Activated T-cell treated with anti-CD3 and anti-CD28 coated beads for 4 hours (primary cell): ENCODE measurements at places on chromosomes 12 and 14.

DNA sequence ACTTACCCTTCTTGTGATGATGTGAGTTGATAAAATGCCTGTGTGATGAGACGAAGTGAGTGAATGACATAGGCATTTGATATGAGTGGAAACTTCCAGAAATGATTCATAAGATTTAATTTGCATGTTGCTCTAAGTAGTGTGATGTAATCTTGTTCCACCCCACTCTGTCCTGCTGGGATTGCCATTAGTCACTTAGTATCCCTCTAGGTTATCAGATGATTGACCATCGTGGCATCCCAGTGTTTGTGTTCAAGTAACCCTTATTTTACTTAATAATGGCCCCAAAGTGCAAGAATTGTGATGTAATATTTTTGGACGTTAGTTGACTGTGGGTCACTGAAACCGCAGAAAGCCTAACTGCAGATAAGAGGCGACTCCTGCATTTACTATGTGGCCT is 214.4 kb upstream of the DIO2 start:
- no peak for DNase-seq

DNA sequence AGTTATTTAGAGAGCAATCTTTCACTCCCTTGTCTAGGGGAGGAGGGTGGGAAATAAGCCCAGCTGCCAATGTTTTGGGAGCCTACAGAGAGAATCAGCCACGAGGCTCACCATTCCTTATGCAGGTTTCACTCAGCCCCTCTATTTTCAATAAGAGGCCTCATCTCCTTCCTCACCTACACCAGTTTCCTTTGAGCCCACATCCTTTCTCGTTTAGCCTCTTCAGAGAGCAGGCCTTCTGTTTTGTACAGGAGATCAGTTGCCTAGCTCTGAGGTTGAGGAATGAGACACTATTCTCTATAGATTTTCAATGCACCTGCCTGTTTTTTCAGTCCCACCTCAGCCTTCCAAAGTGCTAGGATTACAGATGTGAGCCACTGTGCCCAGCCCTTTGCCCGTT is 17.9 kb downstream of the SNAPC1 start:
- DNase-seq = no peak

DNA sequence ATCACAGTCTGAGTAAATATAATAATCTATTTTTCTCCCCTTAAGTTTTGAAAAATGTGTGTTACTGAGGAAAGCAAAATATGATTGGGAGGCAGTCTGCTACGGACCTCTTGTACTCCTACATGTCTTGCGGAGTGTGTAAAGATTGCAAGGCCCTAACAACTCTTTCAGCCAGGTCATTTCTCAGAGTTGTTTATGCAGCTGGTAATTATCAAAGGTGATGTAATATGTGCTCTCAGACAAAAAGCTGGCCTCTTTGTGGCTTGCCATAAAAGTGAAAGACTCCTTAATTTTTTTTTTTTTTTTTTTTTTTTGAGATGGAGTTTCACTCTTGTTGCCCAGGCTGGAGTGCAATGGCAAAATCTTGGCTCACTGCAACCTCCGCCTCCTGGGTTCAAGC is 40.5 kb upstream of the MON2 start:
- DNase-seq = no peak

GRCh38 chr12:65082406-65082805 is 38.7 kb downstream of the WIF1 start:
- DNase-seq = no peak

DNA sequence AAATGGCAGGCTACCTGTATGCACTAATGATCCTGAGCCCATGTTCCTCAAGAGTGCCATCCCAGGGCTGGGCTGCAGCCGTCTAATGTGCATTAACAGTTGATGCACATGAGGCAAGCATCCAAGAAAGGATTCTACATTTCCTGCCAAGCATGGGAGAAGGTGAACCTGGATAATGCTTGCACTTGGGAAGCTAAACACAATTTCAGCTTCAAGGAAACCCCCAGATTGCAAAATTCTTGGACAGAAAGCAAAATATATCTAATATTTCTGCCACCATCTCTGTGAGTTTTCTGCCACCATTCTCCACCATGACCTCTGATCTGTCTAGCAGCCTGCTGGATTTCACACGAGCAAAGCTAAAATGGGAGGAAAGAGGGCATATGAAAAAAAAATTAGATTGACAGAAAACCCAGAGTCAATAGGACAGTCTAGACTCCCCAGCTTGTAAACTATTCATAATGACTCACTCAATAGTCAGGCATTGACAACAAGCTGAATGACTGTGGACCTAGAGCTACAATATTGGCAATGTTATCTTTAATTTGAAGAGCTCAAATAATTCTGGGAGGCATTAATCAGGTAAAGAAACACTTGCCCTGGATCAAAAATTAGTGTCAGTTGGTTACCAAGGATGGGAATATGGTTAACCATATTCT is 91.9 kb upstream of the BCL2L14 start:
- DNase-seq = no peak

- DNase-seq = no peak
These were observed 120.3 kb upstream of the NEDD1 start for GRCh38 chr12:96786791-96787190.

DNA sequence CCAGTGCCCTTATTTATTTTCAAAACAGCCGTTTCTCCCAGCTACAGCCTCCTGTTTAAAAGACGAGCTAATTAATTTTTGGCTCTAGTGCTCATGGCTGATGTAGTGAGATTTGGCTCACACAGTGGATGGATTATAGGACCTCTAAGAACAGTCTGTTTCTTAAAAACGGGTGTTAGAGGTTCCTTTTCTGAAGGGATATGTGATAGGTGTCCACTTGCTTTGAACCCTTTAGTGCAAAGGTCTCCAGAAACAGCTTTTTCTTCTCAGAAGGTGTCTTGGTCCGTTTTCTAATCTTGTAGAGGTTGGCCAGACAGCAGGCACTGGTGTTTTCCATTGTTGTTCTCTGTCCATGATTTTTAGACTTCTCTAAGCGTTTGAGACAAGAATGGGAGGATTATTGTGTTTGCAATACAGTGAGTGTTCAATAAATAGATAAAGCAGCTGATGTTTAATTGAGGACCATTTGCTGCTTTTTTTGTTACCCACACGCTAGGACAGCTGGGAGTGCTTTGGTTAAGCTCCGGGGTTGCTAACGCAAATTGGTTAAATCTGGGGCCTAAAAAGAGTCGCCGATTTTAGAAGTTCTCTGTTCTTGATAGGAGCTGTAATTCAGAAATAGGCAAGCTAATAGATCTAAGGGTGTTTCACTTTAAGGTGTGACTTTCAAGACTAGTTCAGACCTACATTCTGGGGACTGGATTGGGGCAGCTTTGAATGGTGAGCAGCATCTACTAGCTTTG is 1.0 kb downstream of the BORCS5 start:
- DNase-seq = no peak

GRCh38 chr14:104315169-104315568 is 176.8 kb downstream of the KIF26A start:
- no peak for DNase-seq

DNA sequence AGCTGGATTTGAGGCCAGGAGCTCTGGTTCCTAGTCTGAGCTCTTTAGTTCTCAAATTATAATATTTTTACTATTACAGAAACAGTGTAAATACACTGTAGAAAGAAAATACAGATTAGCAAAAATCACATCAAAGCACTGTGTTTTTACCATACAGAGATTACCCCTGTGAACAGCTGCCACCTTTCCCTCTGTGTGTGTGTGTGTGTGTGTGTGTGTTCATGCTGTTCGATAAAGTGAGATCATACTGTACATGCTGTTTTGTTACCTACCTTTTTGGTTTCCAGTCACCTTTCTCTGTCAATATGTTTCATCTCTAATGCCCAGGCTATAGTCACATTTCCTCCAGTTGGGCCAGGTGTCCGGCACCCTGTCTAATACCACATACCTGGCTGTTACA is 26.9 kb downstream of the MVK start:
- no peak for DNase-seq

DNA sequence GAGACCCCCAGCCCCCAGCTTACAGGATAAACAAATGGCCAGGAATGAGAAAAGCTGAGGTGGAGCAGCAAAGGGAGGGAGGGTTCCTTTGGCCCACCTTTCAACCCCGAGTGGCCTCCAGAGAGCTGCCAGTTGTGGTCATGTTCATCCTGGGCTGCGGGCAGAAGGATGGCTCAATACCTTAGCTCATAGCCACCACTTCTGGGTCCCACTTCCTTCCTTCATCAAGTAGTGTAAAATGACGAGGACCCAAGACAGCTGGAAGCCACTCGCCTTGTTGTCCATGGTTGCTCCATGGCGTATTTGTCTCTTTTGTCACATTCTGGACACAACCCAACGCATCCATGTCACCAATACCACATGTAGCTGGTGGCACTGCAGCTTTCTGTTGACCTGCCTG is 24.2 kb downstream of the CRACR2A start:
- DNase-seq = no peak

DNA sequence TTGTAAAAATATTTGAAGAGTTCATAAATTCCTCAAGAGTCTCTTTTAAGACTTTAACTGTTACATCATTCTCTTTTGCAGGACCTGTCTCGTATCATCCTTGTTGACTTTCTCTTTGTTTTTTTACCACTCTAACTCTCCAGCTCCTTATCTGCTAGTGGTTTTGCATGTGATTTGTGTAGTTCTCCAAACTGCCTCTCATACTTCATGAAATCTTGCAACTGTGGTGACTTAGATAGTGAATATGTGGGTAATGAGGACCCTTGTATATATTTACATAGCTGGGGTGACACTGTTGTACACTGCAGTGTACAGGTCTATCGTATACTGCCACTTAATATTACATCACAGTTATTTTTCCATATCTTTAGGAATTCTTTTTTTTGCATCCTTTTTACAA is 40.2 kb upstream of the EMP1 start:
- DNase-seq = no peak

DNA sequence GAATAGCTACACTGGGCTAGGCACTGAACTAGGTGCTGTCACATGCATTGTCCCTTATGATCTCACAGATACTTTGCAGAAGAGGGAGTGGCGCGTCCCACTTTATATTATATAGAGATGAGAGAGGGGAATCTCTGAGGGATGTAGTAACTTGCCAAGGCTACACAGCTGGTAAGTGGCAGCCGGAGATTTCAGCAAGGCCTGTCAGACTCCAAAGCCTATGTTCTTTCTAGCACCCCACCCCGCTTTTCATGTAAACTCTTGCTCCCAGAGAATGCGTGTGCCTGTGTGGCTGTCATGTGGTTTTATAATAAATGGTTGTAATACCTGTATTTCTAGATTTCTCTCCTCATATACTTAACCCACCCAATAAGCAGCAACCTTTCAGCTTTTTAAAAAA is 39.1 kb downstream of the WDR20 start:
- DNase-seq = no peak

DNA sequence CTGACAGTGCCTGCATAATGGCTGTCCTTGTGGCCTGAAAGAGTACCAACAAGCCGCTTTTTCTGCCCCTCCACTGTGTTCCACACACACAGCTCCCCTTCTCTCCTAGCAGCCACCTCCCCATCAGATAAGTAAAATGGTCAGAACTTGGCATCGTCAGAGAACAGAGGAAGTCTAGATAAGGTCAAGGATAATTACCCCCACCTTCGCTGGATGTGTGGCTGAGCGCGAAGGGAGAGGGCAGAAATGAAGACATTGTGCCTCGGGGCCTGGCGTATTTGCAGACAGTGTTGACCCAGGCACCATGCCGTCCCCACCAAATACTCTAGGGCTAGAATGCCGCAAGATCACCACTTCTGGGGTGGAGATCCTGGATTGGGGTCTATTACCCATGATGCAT is 30.6 kb downstream of the FBXO21 start:
- DNase-seq = no peak

- DNase-seq = no peak
These were observed 81.8 kb downstream of the PRIMA1 start for GRCh38 chr14:93706360-93706955.

DNA sequence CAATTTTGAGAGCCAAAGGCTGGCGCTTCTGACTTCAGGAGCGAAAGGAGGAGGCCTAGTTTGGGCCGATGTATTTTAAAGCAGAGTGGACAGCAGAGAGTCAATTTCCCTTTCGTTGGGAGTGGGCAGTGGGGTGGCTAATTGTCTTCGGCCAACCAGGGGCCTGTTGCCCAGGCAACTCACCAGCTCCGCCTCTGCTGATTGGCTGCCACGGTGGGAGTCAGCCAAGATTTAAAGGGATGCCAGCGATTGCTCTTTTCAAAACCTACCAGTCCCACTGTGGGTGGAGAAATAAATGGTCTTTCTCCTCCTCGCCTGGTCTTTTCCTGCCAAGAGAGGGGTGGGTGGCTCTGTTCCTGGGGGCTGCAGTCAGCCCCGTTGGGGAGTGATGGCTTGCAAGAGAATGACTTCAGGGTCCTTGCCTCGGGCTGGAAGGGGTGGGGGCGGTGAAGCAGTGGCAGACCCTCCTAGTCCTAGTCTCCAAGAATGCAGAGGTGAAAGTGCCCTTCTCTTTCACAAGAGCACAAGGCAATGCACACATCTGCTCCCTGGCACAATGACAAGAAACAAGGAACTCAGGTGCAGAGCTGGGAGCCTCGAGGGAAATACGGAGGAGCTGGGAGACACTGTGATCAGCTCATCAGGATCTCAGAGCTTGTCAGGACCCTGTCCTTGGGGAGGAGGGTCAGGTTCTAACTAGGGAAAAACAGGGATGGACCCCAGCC is 37.7 kb downstream of the RASAL1 start:
- DNase-seq = no peak

- DNase-seq = no peak
These were observed 29.3 kb downstream of the AMN start for GRCh38 chr14:102951799-102952198.

GRCh38 chr14:58133739-58134138 is 18.3 kb downstream of the ARMH4 start:
- DNase-seq = no peak

GRCh38 chr14:29800961-29801360 is 126.7 kb downstream of the PRKD1 start:
- DNase-seq = no peak

GRCh38 chr12:1579651-1580435 is 14.5 kb downstream of the FBXL14 start:
- no peak for DNase-seq

GRCh38 chr14:100838493-100839314 is 12.8 kb downstream of the MEG3 start:
- no peak for DNase-seq

DNA sequence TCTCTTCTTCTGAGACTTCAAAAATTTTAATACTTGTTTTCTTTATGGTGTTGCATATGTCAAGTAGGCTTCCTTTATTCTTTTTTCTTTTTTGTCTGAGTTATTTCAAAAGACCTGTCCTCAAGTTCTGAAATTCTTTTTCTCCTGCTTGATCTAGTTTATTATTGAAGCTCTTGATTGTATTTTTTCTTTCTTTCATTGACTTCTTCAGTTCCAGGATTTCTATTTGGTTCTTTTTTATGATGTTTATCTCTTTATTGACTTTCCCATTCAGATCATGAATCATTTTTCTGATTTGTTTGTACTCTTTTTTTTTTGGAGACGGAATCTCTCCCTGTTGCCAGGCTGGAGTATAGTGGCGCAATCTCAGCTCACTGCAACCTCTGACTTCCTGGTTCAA is 34.1 kb downstream of the IFT43 start:
- no peak for DNase-seq

DNA sequence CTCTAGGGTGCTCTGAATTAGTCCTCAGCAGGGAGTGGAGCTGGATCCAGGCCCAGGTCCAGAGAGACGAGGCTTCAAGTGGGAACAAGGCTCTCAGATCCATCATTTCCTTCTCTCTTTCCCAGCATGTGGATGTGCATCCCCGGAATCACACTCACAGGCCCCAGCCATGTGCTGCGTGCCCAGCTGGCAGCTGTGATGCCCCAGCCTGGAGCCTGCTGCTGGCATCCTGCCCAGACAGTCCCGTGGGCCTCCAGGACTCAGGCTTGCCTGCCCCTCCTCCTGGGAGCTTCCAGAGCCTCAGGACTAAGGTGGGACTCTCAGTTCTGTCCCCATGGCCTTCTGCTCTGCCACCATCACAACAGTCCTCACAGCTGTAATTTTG is 6.2 kb upstream of the KRT84 start:
- DNase-seq = no peak

GRCh38 chr12:34598352-34598827 is 576.1 kb downstream of the ALG10 start:
- DNase-seq = no peak
